Ovary (tissue), 10 donors: ENCODE measurements at places on chromosomes 16 and 17.

- DNase-seq: peak; percentile 41
These were observed 138.2 kb downstream of the C16orf95 start for GRCh38 chr16:87178977-87179376.

DNA sequence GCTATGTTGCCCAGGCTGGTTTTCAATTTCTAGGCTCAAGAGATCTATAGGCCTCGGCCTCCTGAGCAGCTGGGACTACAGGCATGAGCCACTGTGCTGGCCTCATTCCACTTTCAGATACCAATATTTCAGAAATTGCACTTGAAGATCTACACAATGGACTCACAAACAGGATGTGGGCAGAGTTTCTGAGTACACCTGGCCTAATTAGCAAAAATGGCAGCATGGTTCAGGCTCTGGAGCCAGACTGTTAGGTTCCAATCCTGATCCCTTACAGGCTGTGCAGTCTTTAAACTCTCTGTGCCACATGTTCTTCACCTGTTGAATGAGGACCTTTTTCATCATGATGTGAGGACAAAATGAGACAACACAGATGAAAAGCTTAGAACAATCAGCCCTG, 32.2 kb downstream of the RNF157 start:
- no peak for DNase-seq

DNA sequence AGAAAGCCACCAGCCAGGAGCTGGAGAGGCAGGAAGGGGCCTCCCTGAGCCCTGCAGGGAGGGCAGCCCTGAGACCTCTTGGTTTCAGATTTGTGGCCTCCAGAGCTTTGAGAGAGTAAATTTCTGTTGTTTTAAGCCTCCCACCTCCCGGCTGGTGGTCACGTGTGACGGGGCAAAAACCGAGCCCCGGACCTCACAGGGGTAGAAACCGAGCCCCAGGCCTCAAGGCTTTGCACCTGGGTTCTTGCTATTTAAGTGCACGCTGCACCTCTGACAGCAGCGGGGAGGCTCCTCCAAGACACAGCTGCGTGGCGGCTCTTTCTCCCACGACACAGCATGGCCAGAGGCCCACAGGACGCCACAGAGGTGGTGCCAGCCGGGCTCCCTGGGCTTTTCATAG, 17.4 kb upstream of the ZC3H18 start:
- DNase-seq: no peak

GRCh38 chr16:11642765-11643116, 25.5 kb upstream of the SNN start:
- no peak for DNase-seq

GRCh38 chr16:87562201-87562600, 40.1 kb upstream of the JPH3 start:
- no peak for DNase-seq

DNA sequence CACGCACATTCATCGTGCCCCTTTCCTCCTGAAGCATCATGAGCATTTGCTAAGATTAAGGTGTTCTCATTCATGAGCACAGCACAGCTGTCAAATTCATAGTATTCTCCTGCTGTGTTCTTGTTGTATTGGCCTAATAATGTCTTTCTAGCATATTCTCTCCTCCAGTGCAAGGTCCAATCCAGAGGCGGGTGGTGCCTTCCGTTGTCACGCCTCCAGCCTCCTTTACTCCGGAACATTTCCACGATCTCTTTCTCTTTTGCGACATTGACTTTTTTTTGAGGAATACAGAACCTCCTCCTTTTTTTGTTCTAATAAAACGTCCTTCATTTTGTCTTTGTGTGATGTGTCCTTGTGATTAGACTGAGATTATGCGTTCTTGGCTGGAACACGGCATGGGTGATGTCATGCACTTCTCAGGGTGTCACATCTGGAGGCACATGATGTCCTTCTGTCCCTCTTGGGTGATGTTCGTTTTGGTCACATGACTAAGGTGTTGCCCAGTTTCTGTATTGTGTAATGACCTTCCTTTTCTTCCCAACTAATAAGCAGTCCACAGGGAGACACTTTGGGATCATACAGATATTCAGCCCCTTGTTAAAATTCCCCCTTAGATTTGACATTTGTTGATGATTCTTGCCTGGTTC, 66.3 kb downstream of the CLEC16A start:
- no peak for DNase-seq

- no peak for DNase-seq
These were observed 767 bp downstream of the MEOX1 start for GRCh38 chr17:43660816-43661493.

- no peak for DNase-seq
These were observed 58.1 kb upstream of the CBFA2T3 start for GRCh38 chr16:89034971-89035668.

DNA sequence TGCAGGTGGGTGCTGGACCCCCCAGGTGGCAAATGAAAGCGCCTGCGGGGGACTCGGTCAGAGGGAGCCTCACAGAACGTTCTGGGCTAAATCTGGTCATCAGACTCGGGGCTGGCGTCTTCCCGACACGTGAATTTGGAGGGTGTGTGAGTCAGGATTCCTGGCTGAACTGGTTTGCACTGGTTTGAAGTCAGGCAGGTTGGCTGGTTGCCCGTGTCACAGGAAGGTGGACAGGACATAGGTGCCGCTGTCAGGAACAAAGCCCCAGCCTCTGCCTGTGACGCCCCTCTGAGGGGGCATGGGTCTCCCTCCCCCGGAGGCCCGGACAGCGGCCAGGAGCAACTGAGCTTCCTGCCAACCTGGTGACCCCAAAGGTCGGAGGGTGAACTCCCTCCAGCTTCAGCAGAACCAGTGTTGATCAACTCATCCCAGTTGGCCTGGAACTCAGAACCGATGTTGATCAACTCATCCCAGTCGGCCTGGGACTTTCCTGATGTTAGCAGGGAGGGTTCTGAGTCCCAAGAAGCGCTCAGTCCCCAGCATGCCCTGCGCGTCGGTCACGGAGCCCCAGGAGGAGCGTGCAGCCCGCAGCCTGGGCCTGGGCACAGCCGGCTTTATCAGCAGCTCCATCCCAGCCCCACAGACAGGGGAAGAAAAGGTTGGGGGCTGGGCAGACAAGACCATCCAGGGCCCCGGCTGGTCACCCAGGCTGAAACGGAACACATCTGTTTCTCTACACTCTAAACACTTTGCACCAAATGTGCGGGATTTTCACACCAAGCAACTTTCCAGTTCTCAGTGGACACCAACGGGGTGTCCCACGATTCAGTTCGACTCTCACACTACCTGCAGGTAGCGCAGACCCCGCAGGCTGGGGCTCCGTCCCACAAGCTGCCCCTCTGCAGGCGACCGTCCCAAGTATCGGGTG, 14.4 kb upstream of the METRNL start:
- peak; percentile 40 for DNase-seq

DNA sequence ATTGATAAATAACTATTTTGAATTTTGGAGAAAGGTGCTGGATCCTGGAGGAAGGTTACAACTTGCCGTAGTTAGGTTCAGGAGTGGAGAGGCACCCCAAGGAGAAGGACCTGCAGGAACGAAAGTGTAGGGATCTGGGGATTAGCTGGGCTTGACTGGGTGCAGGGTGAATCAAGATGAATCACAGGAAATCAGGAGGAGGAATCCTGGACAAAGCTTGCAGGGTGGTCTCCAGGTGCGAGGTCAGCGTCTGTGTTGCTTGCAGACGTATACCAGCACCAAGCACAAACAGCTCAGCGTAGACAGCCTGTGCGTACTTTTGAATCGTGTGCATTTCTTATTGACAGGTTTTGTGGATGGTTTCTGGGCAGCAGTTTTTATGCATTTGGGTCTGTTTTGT, 144.3 kb downstream of the MSI2 start:
- DNase-seq: no peak

- no peak for DNase-seq
These were observed 106.1 kb downstream of the ADAMTS18 start for GRCh38 chr16:77328768-77329167.

DNA sequence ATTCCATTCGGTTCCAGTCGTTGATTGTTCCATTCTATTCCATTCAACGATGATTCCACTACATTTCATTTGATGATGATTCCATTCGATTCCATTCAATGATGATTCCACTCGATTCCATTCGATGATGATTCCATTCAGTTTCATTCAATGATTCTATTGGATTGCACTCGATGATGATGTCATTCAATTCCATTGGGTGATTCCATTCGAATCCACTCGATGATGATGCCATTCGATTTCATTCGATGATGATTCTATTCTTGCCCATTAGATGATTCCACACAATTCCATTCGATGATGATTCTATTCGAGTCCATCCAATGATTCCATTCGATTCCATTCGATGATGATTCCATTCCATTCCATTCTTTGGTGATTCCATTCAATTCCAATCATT, 1283.7 kb downstream of the TP53TG3F start:
- no peak for DNase-seq

DNA sequence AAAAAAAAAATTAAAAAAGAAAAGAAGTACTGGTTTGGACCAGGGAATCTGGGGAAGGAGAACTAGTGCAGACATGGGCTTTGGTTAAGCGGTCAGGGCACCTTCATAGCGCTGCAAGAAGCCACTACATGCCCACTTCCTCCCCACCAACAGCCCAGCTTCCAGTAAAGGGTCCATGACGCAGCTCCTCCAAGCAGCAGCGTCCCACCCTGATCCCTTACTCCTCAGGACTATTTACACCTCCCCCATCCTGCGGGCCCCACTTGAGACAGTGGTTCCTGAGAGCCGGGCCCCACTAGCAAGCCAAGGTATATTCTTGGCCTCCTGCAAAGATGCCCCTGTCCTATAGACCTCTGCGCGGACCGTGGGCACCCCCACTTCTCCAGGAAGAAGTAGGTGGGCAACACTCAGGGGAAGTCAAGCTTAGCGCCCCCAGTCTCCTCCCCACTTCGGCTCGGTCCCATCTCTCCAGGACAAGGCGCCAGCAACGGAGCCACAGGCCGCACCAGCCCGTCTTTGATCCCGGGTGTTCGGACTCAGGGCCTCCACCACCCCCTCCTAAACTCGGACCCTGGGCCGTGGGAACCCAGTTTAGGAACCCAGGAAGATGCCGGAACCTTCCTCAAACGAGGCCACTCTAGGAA, 913 bp upstream of the PRR14 start:
- no peak for DNase-seq
